ENCODE measurements at places on chromosomes 1 and 21.
A peak's percentile ranks its signal among the peaks of the same experiment; 100 is the strongest.

GRCh38 chr1:21955501-21956281 is 18.6 kb upstream of the HSPG2 start:
- DNase-seq = no peak

GRCh38 chr1:7478142-7478790 is 292.8 kb upstream of the VAMP3 start:
- no peak for DNase-seq

- DNase-seq = no peak
Measured at GRCh38 chr1:165890684-165891083, 63.3 kb downstream of the UCK2 start.

DNA sequence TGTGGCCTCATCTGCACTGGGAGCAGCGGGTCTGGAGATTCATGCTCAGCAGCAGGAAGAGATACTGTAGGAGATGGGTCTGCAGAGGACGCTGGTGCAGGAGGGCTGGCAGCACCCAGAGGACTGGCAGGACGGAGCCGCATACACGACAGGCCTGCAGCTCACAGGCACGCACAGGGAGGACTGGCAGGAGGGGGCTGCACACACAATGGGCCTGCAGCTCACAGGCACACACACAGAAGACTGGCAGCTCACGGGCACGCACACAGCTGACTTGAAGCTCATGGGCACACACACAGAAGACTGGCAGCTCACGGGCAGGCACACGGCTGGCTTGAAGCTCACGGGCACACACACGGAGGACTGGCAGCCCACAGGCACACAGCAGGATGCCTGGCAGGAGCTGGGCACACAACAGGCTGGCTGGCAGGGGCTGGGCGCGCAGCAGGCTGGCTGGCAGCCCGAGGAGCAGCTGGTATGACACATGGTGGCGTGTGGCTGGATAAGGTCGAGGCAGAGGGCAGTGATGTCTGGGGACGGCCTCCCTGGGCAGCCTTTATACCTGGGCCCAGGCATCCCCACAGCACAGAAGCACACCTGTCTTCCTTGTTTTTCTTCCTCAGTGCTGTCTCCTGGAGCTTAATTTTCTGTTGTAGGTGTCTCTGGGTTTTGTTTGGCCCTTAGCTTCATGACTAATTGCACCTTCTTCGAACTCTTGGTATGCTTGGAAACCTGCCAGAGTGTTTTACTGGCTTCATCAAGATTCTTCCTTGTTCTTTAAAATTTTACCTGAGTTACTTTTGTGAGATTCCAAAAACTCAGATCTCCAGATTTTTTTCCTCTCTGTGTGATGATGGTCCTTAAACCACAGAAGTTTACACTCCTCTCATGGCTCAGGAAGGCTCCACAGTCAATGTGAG is at the start of gene KRTAP12-2:
KRTAP12-2 (minus strand) TSS at position 527 of the 920 bp plus-strand sequence; CDS start at position 486, 41 bp downstream.
- no peak for DNase-seq

DNA sequence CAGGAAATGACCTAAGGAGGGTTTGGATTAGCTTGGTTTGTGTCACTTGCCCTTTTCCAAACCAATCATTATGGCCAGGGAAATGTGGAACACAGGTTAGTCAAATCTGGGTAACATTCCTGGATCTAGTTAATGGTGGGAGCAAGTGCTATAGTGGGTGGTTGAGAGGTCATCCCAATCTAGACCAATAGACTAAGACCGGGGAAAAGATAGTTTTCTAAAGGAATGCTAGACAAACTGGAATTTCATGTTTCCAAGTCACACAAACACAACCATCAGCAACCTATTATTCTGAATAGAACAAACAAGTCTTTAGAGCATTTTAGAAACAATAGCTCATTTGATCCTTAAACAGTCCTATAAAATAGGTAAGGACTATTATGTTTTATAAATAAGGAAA is 4.3 kb upstream of the MAN1A2 start:
- DNase-seq = no peak

DNA sequence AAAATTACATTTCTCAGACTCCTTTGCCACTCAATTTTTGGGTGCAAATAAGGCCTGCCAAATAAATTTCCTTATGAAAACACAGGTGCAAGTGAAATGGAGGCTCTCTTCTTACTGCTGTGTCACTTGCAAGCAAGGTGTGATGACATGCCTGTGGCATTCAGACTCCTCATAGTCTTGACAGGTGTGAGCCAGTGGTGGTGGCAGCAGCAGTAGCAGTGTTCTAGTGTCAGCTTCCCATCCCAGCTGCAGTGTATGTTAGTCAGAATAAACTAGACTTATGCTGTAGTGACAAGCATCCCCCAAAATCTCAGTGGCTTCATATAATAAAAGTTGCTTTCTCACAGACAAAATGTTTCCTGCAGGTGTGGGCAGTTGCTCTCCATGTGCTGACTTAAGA is 3.8 kb upstream of the EEIG2 start:
- no peak for DNase-seq

- no peak for DNase-seq
Measured at GRCh38 chr1:45929257-45929687, 125.9 kb downstream of the MAST2 start.

DNA sequence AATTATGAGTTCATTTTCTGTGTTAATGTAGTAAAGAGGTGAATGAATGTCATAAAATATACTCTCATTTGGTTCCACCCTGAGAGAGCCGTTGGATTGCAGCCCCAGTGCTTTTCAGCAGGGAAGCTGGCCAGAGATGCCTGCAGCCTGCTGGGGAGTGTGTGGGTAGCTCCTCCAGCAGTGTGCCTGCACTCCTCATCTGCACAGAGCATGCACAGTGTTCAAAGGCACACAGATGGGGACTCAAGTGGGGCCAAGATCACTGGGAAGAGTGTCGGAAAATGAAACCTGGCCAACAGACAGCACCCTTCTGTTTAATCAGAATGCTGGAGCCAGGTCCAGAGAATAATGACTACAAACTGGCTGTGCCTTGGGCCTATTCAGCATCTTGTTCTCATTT is 206.8 kb downstream of the ST6GALNAC3 start:
- DNase-seq = no peak

DNA sequence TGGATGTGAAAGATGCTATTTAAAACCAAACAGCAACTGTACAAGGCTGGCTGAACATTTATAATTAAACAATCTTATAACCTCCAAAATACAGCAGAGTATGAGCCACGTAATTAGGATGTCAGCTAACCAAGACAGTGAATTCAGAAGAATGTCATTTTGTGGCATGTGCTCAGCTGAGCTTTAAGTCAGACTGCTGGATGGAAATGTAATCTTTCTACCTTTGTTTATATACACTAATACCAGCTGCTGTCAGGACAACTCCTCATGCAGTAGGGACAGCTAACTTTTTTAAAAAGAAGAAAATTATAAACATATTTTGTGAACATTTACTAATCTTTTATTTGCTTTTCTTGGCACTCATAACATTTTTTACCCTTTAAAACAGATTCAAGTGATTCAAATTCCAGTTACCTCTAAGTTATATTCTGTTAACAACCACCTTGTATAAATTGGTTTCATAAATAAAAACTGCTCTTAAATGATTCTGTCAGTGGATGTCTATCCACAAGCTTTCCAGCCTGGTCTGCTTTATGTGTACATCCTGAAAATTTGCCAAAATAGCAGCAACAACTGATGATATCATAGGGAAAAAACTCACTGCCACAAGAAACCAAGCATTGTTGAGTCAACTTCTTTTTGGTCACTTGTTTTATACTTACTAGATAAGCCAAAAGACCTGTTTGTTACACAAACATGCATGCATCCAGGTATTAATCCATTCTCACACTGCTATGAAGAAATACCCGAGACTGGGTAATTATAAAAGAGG is 36.1 kb downstream of the DPH5 start:
- no peak for DNase-seq

DNA sequence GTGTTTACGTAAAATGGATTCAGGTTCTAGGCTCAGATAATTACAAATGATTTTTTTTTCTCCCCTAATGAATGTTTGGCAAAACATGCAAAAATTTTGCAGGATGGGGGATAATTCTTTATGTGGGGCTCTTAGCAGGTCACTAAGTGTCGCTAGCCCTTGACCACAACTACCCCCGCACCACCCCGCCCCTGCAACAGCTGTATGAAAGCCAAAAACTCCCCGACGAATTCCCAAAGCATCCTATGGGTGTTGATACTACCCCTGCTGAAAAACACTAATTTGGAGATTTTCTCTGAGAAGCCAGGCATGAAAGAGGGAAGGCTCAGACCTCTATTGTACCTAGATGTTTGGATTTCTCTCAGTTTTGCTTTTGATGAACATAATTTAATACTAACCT is 243.0 kb downstream of the TRABD2B start:
- no peak for DNase-seq

GRCh38 chr1:221644663-221645258 is 97.1 kb downstream of the DUSP10 start:
- DNase-seq = no peak

GRCh38 chr1:1202831-1203560 is 3.4 kb downstream of the TNFRSF18 start:
- no peak for DNase-seq

DNA sequence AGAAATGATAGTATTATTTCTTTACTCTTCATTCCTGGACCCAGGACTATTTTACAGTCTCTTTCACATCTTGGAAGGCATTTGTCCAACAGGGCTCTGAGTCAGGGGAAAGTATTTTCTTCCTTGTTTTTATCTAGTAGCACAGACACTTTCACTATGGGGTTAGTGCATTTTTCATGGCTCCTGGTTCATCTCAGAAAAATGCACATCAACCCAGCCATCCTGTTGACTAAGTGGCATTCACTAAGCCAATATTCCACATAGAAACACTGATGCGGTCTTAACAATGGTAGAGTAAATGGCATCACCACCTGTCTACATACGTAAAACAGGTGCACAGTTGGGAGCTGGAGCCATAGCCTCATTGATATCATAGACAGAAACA is 87.4 kb upstream of the C1orf21 start:
- DNase-seq = no peak

DNA sequence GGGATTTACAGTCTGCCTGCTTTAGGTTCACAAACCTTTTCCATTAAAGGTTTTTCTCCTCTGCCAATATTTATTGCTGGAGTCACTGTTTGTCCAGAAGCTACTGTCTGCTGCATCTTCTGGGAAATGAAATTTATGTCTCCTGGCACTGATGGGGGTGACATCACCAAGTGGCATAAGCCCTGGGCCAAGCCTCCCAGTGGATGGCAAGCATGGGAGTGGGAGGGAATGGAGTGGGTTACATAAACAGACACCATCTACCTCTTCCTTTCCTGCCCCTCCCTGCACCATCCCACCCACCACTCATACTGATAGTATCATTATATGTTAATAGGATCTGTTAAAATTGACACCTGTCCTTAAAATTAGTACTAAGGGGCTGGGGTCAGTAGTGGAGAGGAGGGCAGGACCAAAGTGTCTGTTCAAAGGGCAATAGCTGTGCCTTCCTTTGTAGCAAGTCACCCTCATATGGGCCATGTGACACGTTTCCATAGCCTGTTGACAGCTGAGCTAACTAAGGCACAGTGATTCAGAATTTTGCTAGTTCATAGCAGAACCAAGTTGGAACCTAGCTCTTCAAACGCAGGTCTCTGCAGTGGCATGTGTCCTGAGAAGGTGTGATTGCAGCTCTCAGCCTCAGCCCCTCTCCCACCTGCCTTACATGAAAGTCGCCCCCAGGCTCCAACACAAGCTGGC is 71.0 kb downstream of the MAB21L3 start:
- no peak for DNase-seq

- DNase-seq = no peak
Measured at GRCh38 chr1:16205334-16205671, 7.1 kb downstream of the ARHGEF19 start.

DNA sequence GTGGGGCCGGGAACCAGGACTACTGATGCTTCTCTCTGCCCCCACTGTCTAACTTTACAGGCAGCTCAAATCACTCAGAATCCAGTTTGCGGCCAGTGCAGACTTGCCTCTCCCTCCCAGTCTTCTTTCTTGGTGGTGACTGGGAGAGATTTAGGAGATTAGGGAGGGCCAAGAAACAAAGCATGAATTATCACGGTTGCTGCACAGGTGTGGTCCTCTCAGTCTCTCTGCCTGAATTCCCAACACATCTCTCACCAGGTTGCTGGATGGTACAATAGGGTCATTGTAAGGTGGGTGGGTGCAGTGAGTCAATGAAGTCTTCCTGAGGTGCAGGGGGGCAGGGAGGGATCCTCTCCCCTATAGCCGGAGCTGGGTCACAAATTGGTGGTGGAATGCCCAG is 12.6 kb downstream of the S100A11 start:
- DNase-seq = no peak

GRCh38 chr1:74689621-74690363 is 16.2 kb upstream of the ERICH3 start:
- peak; percentile 57 for DNase-seq

DNA sequence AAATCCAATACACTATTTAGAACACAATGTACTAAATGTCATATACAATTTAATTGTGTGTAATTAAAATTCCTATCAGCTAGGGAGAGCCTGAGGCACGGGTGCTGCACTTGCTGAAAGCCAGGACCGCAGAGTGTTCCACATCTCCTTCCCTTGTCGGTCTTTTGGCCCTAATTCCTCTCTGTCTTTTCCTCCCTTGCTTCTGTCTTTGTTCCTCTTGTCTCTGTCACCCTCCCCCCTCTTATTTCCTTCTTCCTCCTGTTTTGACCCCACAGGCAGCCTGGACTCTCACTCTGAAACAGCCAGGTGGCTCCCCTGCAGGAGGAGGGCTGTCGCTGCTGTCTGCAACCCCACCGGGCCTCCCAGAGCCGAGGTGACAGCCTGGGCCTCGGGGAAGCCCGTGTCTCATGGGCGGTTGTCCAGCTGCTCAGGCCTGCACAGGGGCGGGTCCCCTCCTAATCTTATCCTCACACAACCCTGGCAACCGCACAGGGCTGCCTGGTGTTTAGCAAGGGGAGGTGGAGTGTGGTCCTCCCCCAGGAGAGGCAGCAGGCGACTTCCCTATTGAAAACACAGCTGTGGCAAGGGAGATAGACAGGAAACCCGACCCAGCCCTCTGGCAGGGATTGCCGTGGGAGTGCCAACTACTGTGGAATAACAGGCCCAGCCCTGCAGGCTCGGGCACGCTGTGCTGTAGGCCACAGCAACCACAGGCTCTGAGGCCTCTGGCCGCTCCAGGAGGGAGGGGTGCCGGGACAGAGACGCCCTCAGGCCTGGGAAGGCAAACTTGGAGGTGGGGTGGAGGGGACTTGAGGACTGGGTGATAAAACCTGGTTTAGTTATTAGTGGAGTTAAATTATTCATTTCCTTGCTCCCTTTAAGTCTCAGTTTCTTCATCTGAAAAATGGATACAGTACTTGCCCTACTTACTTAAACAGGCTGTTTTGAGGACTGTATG is 68.8 kb upstream of the WDR26 start:
- DNase-seq = peak; percentile 51

DNA sequence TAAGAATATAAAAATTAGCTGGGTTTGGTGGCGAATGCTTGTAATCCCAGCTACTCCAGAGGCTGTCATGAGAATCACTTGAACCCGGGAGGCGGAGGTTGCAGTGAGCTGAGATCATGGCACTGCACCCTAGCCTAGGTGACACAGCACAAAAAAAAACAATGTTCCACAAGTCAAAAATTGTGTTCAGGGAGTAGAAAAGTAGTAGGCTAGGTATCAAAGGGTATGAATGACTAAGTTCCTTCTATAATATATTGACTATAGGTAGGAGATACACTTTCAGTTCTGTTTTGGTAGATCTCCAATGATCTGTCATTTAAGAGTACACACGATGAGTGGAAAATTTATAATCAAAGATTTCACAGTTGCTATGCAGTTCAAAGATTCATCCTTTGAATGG is 16.7 kb downstream of the USP48 start:
- no peak for DNase-seq
